BJ (cell line): ENCODE measurements at places on chromosomes 2 and 18.
A peak's percentile ranks its signal among the peaks of the same experiment; 100 is the strongest.

DNA sequence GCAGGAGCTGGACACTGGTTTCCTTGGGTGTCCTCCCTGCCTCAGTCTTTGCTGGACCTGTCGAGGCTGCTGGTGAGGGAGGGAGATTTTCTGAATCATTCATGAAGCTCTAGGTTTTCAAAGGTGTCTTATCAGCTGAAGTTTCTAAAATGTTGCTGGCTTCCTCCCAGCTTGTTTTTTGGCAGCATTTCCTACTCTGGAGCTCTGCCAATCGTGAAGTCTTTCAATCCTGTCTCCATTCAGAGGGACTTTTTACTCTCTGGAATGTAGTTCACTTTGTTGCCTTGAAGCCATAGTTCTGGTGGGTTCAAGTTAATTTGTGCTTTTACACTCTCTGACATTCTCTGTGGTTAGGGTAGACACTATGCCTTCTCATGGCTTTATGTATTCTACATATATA, 23.9 kb downstream of the SNTG2 start:
- DNase-seq, result no peak

- no peak for DNase-seq
Measured at GRCh38 chr2:207771421-207771820, 1.7 kb upstream of the FZD5 start.

- DNase-seq, result no peak
Measured at GRCh38 chr2:75007819-75008218, 49.4 kb downstream of the POLE4 start.

- DNase-seq, result no peak
Measured at GRCh38 chr2:116582850-116583249, 1231.6 kb upstream of the DDX18 start.

GRCh38 chr2:138707392-138708074, 72.7 kb downstream of the NXPH2 start:
- peak; percentile 23 for DNase-seq

- DNase-seq, result no peak
Measured at GRCh38 chr18:3463051-3463450, 13.1 kb downstream of the TGIF1 start.

- DNase-seq, result no peak
Measured at GRCh38 chr2:21519412-21519811, 395.6 kb downstream of the TDRD15 start.

DNA sequence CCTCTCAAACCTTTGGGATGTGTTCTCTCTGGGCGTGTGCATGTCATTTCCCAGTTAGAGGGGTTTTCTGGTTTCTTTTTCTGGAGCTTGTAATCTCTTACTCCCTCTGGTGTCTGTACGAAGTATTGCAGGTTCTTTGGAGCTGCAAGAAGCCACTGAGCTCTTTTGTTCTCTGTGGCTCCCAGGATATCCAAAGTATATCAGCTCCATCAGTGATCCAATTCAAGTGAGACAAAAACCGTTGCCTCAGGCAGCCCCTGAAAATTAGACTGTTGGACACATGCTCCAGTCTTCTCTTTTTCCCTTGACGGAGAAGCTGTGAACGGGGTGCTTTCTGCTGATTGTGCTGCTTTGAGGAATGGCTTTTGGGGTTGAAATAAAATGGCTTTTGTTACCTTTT, 59.0 kb upstream of the LDLRAD4 start:
- no peak for DNase-seq

GRCh38 chr2:185137700-185138099, 539.4 kb downstream of the ZNF804A start:
- no peak for DNase-seq

GRCh38 chr18:41073372-41073954, 881.6 kb upstream of the PIK3C3 start:
- DNase-seq, result peak; percentile 77

DNA sequence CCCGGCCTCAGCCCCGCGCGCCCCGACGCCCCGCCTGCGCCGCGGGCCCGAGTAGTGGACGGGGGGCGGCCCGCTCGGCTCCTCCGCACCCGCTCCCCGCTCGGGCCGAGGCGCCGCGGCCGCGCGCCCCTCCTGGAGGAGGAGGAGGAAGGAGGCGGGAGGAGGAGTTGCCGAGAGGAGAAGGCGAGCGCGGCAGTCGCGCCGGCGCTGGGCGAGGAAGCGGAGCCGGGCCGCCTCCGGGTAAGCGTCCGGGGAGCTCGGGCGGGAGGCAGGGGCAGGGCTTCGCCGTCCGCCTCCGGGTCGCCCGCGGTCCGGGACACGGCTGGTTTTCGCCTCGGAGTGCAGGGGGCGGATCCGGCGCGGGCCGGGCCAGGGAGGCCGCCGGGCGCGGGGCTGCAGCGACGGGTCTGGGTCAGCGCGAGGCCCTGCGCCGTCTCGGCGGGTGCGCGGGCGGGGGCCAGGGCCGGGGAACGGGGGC, at the start of gene SOCS6:
TSS of gene SOCS6 (plus strand) at position 195 of the 478 bp plus-strand sequence. CDS start 35,624 bp downstream, outside the sequence.
- no peak for DNase-seq

GRCh38 chr2:29314816-29315571, 199.8 kb downstream of the CLIP4 start:
- no peak for DNase-seq

- DNase-seq, result peak; percentile 12
Measured at GRCh38 chr2:197889041-197889440, 84.6 kb downstream of the PLCL1 start.

DNA sequence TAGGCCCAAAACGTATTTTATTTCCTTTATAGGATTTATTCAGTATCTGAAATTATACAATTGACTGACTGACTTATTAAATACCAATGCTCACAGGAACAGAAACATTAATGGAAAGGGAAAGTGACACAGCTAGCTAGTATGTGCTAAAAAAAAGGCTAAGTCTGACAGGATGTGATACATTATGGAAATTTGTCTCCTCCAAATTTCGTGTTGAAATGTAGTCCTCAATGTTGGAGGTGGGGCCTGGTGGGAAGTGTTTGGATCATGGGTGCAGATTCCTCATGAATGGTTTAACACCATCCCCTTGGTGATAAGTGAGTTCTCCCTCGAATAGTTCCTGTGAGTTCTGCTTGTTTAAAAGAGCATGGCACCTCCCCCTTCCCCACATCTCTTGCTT, 70.6 kb upstream of the WDR75 start:
- no peak for DNase-seq

DNA sequence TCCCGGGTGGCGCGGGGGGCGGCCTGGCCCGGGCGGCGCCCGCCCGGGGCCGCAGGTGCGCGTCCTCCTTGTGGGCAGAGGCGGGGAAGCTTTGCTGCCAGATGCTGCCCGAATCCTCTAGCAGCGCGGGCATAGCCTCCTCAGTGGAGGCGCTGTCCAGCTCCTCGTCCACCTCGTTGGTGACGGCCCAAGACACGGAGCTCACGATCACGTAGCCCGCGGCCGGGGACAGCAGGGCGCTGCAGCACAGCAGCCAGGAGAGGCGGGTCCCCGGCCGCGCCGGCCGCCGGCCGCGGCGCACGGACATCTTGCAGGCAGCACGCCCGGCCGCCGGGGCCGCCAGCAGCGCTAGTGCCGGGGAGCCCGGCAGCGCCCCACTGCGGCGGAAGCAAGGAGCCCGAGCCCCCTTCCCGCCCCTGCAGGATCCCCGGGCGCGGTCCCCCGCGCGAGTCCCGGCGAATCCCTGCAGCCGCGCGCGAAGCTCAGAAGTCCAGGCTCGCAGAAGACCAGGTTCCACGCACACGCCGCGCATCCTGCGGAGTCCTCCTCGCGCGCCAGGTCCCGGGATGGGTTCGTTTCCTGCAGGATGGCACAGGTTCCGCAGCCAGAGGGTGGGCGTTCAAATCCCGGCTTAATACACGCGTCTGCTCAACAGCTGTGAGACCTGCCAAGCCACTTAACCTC, at the start of gene CREG2:
TSS of gene CREG2 (minus strand) at position 353 of the 684 bp plus-strand sequence. CDS start at position 307, 46 bp downstream.
- no peak for DNase-seq

DNA sequence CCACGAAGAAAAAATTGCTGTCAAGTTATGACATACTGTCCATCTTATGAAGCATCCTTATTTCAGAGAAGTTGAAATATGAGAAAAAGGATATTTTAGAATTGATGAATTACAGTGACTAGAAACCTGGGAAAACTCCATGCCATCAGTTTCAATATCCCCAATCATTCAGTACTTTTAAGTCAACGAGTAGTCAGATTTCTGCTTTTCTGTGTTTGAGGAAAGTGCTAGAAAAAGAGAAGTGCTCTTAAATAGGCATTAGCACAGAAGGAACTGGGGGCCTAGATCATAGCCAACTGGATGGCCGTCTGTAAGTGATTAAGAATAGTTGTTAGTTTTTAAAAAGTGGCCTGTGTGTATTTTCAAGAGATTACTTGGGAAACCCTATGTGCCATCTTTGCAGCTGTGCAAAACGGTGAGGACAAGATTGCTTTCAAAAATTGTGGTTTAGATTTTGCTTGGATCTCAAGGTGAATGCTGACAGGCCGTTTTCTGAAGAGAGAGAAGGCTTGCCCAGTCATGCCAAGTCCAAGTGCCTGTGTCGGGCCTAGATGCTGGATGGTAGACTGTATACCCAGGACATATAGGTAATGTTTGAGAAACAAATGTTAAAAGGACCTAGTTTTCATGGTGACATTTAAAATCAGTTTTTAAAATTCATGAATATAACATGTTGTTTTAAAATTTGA, 5.1 kb downstream of the NEDD4L start:
- no peak for DNase-seq

- no peak for DNase-seq
Measured at GRCh38 chr2:14907014-14907612, 274.6 kb downstream of the LRATD1 start.

DNA sequence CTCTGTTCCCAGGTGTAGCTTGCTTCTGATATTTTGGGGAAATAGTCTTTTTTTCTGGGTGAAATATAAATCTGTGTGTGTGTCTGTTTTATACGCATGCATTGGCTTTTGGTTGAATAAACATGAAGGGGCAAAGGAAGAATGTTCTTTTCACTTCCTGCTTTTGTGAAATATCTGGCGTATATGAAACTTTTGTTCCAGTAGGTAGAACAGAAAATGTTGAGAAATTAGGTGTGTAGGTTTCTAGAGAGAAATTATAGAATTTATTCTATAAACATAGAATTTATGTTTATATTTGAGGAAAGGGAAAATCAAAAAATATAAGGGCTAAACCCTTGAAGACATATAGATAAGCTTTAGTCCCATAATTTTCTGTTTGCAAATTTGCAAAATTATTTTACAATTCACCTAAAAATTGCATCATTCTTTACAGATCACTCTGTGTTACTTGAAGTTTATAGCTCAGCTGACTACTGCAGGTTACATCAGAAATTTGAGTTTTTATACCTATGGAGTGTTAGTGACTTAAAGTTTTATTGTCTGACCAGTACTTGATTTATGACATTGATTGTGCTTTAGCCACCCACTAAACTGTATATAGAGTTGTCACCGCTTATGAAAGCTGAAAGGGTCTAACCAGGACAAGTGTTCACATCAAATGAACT, 116.1 kb downstream of the FAM117B start:
- DNase-seq, result no peak

GRCh38 chr18:9130806-9131205, 5.8 kb upstream of the ANKRD12 start:
- no peak for DNase-seq

GRCh38 chr2:112296407-112296806, 21.0 kb downstream of the ZC3H6 start:
- DNase-seq, result no peak

- no peak for DNase-seq
Measured at GRCh38 chr2:183070942-183071844, 7.4 kb upstream of the DUSP19 start.

DNA sequence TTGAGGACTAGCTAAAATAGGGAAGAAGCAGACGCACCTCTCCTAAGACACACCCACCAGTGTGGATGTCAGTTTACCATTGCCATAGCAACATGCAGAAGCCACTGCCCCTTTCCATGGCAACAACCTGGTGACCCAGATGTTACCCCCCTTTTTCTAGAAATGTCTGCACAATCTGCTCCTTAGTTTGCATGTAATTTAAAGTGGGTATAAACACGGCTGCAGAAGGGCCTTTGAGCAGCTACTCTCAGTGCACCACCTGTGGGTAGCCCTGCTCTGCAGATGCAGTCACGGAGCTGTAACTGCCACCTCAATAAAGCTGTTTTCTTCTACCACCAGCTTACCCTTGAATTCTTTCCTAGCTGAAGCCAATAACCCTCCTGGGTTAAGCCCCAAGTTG, 87.1 kb downstream of the FBXO15 start:
- no peak for DNase-seq

GRCh38 chr2:172674034-172674967, 61.3 kb upstream of the RAPGEF4 start:
- no peak for DNase-seq

GRCh38 chr18:36535202-36535935, 237.9 kb downstream of the FHOD3 start:
- DNase-seq, result no peak

- DNase-seq, result no peak
Measured at GRCh38 chr2:237440819-237441281, 26.9 kb upstream of the COL6A3 start.
